Brain pericyte (primary cell): ENCODE measurements at places on chromosomes 5 and 9.

- DNase-seq, result no peak
These were observed 36.1 kb downstream of the TAF11L14 start for GRCh38 chr5:17670353-17670752.

DNA sequence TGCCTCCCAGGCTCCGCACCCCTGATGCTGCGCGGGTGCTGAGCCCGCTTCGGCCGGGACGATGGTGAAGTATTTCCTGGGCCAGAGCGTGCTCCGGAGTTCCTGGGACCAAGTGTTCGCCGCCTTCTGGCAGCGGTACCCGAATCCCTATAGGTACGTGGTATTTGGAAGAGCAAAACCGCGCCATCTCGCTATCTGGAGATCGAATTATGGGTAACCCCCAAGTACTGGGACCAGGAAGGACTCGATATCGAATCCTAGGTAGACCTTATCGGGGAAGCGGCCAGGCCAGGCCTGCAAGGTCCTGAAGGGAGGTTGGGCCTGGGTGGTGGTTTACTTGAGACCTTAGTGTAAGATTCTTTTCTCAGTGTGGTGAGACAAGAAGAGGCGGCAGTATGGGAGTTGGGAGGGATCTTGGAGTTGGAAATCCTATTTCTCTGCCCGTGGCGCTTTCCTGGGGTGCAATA, 359 bp downstream of the PRELID1 start:
- no peak for DNase-seq

- no peak for DNase-seq
These were observed 284.3 kb downstream of the ARHGAP26 start for GRCh38 chr5:143054480-143054941.

DNA sequence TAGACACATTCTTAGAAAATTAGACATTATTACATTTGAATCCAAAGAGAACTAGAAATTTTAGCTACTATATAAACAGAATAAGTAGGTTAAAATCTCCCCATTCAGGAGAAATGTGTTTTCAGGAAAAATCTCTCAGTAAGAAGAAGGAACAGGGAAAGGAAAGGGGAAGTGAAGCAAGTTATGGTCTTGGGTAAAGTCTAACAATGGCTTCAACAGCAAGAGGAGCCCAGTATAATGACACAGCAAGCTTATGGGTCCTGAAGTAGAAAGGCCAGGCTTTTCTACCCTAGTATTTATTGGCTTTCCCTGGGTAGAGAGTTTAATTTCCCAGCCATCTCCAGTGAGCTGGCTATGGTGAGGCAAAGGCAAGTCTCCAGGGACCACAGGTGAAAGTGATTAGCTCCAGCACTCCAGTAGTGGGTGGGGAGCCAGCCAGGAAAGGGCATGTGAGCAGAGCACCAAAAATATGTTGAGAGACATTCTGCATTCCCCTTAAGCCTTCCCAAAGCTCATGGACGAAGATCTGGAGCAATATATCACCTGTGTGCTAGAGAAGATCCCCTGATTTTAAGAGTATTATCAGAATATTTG, 981.7 kb downstream of the NR2F1-AS1 start:
- no peak for DNase-seq

GRCh38 chr9:121098567-121099198, 23.9 kb downstream of the CNTRL start:
- no peak for DNase-seq

DNA sequence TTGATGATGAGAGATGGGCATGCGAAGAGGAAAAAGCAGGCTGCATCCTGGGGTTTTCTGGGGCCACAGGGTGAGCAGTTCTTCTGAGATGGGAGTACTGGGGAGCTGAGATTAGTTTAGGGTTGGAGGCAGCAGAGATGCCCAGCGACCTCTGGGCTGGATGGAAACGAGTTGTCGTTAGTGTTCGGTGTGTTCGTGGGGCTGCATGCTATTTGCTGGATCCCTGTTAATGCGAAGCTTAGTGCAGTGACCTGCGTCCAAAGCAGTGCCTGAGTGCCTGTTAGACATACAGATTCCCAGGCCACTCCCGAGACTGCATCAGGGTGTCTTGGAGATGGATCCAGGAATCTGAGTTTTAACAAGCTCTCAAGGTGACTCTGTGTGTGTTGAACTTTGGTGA, 201.3 kb downstream of the CACNA1B start:
- DNase-seq, result no peak

DNA sequence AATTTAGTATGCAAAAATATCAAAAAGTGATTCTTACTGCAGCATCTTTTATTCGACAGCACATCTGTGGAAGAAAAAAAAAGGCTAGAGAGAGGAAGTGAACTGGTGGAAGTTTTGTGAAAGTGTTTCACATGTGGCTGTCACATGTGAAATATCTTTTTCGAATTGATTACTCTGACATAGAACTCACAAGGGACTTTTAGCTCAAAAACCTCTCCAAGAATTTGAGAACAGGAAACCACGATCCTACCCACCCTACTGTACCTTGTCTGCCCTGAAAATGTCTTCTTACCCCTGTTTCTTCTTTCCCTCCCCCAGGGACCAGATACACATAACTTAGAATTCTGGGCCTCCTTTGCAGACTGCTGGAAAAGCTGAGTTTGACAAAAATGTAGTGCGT, 106.5 kb upstream of the PRRC1 start:
- DNase-seq, result no peak

- DNase-seq, result no peak
These were observed 441.5 kb downstream of the ENC1 start for GRCh38 chr5:74199005-74199404.

DNA sequence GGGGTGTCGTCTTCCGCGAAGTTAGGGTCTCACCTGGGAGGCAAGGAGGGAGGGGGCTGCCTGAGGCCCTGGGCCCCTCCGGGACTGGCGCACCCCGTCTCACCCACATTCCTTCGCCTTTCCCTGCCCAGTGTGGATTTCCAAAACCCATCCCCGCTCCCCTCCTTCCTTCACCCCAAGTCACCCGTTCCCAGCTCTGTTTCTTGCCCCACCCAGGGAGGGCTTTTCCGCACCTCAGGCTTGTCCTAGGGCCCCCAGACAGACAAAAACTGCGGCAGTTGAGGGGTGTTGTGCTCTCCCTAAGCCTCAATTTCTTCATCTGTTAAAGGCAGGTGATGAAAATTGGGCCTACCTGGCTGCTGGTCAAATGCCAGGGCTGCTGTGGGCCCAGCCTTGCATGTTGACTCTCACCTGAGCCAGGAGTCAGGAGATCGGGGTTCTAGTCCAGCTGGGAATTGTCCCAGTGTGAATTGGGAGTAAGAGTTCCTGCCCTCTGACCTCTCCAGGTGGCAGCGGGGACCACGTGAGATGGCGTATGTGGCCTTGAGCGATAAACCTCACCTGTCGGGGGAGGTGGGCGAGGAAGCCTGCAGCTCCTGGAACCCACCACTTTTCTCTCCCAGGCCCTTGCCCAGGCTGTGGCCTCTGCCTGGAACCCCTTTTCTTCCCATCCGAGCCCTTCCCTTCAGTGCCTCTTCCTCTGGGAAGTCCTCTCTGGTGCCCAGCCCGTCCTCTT, 143.4 kb upstream of the IER5L start:
- DNase-seq, result no peak

GRCh38 chr5:168464641-168465040, 21.6 kb upstream of the RARS1 start:
- no peak for DNase-seq

DNA sequence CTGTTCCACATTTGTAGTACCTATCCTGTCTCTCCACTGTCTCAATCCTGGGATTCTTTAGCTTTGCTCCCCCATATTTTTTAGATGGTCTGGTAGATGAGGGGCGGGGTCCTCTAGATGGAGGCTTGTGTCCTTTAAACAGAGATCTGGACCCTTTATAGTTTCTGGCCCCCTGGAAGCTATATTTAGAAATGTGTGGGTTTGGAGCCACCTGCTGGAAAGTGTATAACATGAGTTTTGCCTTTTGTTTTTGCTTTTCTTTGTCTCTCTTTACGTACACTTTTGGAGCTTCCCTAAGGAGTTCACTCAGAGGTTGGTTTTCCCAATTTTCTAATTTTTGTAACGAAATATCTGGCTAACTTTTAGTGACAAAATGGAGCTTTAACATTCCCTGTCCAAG, 110.7 kb downstream of the CFAP95 start:
- DNase-seq, result no peak

DNA sequence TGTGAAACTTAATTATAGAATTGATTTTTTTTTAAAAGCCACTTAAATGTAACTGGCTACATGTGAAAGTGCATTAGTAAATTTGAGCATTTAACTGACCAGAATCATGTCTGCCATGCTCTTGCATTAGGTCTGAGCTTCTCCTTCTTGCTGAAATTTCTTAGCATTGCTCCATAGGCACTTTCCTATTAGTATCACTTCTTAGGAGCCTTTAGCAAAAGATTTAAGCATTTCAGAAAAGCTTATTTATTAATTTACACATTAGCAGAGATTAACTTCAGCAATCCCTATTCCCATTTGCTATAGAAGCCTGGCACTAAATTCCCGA, 211.0 kb downstream of the SNX18 start:
- DNase-seq, result no peak
